ENCODE measurements at places on chromosomes 7 and 10. TPM values are rescaled to one million over a fixed set of nuclear protein-coding genes. Genes with fewer than 3 reads are reported as not detected.
A peak's percentile ranks its signal among the peaks of the same experiment; 100 is the strongest.

Gene HABP2
- total RNA-seq: not detected

GRCh38 chr10:44671319-44671718 lies 239.8 kb upstream of the TMEM72 start:
- H3K4me1 ChIP-seq: no peaks in the 10 kb centered on the region
- no peak overlapping the region for H3K27ac ChIP-seq
- DNase-seq: no peak
- H3K36me3 ChIP-seq: no peaks in the 10 kb centered on the region

DNA sequence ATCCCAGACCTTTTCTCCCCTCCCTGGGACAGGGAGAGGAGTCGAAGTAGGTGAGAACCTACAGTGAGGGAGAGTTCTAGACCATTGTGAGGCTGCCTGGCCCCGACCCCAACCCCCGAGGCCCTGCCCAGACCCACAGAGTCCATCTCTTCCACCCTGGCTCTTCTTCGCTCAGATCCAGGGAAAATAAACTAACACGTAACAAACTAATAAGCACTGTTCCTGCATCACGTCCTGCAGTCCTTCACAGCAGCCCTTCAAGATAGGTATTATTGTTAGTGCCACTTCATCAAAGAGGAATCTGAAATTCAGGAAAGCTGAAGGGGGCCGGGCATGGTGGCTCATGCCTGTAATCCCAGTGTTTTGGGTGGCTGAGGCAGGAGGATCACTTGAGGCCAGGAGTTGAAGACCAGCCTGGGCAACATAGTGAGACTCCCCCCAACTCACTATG lies at the start of gene SPACDR:
Gene SPACDR, minus strand, starts transcription at position 51 of the 451 bp plus-strand sequence. CDS start 235 bp downstream, outside the sequence.
- no peak within 1 kb of the TSS for H3K4me3 ChIP-seq
- DNase-seq: no peak
- H3K36me3 ChIP-seq: peaks cover 39% of the 10 kb centered on the region
- H3K4me1 ChIP-seq: peaks cover 4% of the 10 kb centered on the region

- no peaks in the 10 kb centered on the region for H3K36me3 ChIP-seq
- H3K4me3 ChIP-seq: no peak overlapping the region
- peaks cover 25% of the 10 kb centered on the region for H3K27me3 ChIP-seq
Measured at GRCh38 chr7:143227806-143228205, 6.0 kb downstream of the TAS2R40 start.

- H3K27ac ChIP-seq: no peak overlapping the region
- H3K4me3 ChIP-seq: no peak overlapping the region
- no peaks in the 10 kb centered on the region for H3K36me3 ChIP-seq
- no peaks in the 10 kb centered on the region for H3K4me1 ChIP-seq
Measured at GRCh38 chr7:57404343-57404966, 45.5 kb upstream of the ZNF716 start.

DNA sequence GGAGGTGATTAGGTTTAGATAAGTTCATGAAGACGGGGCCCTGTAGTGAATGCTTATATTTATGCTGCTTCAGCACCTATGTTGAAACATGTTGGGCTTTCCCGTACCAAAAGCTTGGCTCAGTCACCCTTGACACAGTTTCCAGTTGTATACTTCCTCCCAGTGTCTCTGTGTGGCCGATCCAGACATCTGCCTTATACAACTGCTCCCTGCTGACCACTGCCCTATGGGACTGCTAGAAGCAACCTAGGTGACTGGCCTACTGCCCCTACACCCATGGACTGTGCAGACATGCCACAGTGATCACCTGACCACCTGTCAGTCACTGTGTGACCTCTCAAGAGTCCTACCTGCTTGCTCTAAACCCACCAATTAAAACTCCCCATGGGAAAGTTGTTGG lies 22.6 kb upstream of the TSPAN13 start:
- DNase-seq: peak; percentile 29
- no peak overlapping the region for H3K27ac ChIP-seq
- no peaks in the 10 kb centered on the region for H3K4me1 ChIP-seq
- H3K27me3 ChIP-seq: peaks cover 1% of the 10 kb centered on the region
- H3K4me3 ChIP-seq: no peak overlapping the region

- no peak overlapping the region for H3K27ac ChIP-seq
- H3K27me3 ChIP-seq: peaks cover 6% of the 10 kb centered on the region
- no peaks in the 10 kb centered on the region for H3K36me3 ChIP-seq
- H3K4me3 ChIP-seq: no peak overlapping the region
- no peaks in the 10 kb centered on the region for H3K4me1 ChIP-seq
- no peak for DNase-seq
Measured at GRCh38 chr10:120069700-120070099, 177.2 kb downstream of the SEC23IP start.

All from activated CD4-positive, alpha-beta T cell treated with anti-CD3 and anti-CD28 coated beads, Interleukin-2, amount 10 ng/mL, durations not matched to agents 24 days and 14 days (primary cell).